Activated CD4-positive, alpha-beta T cell treated with anti-CD3 and anti-CD28 coated beads, Interleukin-2, amount 50 U/mL, for 48 hours (primary cell): ENCODE measurements at places on chromosomes 13 and 19.

DNA sequence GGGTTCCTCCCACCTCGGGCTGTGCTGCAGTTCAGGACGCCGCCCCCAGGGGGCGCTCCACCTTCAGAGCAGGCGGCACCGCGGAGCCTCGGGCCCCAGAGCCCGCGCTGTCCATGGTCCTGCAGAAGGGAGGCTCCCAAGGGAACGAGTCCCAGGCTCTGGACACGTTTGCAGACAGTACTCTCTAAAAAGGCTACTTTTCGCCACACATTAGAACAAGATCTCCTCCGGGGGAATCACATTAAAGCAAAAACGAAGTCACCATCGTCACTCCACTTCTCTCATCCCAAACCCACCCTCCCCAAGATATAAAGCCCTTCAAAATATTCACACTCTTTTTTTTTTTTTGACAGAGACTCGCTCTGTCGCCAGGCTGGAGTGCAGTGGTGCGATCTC is 4.6 kb upstream of the SIGLEC10 start:
- peak; percentile 96 for DNase-seq

- DNase-seq: no peak
Observed at GRCh38 chr13:34805347-34805746, 136.7 kb upstream of the NBEA start.

DNA sequence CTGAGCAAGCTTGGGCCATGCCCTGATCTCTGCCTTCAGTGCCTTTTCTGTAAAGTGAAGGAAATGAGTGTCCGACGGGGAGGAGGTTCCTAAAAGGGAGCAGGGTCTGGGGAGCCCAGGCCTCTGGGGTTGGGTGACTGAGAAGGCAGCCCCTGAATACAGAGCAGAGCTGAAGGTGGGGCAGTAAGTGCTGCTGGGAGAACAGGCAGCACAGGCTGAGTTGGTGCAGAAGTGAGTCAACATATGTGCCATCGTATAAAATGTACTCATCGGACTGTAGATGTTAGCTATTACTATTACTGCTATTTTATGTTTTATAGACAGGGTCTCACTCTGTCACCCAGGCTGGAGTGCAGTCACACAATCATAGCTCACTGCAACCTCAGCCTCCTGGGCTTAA is 1.0 kb upstream of the HAMP start:
- no peak for DNase-seq

DNA sequence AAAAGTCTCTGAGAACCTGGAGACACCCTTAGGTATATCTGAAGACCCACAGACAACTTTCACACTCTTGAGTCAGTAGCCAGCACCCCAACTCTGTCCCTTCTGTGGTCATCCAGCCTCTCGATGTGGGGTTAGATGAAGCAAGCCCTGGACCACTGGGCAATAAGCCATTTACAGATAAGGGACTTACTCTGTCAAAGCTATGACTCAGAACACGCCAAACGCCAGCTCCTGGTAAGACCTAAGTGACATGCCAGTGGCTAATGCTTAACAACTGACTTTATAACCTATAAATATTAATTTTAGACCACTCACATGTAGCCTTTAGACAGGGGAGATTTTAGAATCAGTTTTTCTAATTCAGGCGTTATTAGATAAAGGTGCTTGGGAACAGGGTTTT is 85.7 kb downstream of the SHISA2 start:
- no peak for DNase-seq

- no peak for DNase-seq
Observed at GRCh38 chr13:21619633-21620220, 15.8 kb upstream of the MICU2 start.

DNA sequence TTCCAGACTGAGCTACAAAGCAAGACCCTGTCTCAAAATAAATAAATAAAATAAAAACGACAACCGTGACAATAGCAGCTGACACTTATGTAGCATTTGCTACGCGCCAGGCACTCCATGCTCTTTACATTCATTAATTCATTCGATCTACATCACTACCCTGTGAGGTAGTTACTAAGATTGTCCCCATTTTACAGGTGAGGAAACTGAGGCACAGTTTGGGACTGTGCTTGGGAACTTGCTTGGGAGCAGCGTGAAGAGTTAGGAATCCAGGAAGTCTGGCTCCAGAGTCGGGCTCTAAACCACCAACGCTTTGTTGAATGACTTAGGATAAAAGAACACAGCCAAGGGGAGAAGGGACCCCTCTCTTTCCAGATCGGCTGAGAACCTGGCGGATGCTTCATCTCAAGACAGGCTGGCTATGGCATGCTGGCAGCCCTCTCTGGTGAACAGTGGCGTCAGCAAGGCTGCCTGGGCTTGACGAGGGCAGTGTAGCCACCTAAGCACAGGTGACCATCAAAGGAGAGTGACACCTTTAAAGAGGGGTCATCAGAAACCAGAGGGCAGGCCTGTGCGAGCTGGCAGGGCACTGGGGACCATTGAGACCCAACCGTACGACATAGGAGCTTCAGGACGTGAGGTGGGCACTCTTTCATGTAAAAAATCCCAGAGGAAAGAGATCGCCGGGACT is 591 bp downstream of the DOHH start:
- DNase-seq: no peak

DNA sequence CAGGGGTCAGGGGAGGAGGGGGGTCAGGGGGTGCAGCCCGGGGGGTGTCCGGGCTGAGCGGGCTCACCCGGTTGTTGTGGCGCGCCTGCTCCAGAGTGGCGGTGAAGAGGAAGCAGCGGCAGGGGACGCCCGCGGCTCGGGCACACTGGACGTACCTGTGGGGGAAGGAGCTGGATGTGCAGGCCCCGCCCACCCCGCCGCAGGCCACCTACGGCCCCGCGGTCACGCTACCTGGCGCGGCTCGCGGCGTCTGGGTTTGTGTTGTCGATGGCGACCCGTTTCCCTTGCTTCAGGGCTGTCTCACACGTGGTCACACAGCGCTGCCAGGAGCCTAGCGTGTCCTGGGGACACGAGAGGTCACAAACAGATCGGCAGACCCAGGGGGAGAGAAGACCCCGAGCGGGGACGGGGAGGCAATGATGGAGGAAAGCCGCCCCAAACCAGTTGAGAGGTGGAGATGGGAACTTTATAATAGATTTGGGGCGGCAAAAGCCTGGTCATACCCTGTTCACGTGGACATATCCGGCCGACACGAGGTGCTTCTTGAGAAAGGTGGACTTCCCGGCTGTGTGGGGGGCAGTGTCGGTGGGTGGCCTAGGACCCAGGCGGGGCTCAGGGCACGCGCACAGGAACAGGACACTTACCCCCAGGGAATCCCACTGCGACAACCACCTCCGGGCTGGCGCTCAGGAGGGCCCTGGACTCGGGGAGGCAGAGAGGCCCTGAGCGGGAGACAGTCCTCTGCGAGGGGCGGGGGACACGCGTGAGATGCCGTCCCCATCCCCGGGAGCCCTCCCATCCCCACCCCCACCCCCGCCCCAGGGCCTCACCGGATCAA is 5.6 kb downstream of the PNKP start:
- DNase-seq: no peak

GRCh38 chr19:49455773-49456172 is 2.7 kb downstream of the ALDH16A1 start:
- DNase-seq: no peak

- DNase-seq: peak; percentile 80
Observed at GRCh38 chr19:46728693-46729339, 11.9 kb upstream of the PRKD2 start.

- DNase-seq: no peak
Observed at GRCh38 chr13:95494082-95494681, 58.3 kb upstream of the CLDN10 start.

DNA sequence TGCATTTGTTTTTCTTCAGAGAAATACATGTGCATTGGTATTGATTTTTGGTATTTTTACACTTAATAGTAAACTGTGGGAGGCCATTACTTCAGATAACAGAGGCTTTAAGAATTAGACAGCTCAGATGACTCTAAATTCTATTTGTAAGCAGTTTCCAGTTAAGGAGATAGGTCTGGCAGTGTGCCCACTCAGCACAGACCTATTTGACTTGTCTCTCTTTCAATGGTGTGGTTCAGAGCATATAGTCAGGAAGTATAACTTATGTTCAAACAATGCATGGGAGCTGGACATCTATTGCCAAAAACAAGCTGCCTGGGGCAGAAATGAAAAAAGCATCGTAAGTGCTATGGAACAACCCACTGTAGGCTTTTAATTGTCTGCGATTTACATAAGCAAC is 370.7 kb downstream of the HS6ST3 start:
- DNase-seq: no peak

DNA sequence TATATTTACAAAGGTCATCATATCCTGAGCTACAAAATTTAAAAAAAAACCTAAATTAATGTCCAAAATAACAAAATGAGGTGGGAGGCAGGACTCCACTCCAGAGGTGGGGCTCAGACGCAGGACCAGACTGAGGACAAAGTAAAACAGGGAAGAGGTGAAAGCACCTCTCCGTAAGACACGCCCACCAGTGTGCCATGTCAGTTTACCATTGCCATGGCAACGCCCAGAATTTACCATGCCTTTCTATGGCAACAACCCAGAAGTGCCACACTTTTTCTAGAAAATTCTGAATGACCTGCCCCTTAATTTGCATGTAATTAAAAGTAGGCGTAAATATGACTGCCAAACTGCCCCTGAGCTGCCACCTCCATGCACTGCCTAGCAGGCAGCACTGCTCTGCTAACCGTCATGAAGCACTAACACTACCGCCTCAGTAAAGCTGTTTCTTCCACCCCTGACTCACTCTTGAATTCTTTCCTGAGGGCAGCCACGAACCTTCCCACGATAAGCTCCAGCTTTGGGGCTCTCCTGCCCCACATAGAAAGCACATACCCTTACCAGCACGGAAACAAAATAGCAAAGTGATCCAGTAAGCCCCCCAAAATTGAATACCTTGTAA is 22.3 kb upstream of the PDCD5 start:
- no peak for DNase-seq

DNA sequence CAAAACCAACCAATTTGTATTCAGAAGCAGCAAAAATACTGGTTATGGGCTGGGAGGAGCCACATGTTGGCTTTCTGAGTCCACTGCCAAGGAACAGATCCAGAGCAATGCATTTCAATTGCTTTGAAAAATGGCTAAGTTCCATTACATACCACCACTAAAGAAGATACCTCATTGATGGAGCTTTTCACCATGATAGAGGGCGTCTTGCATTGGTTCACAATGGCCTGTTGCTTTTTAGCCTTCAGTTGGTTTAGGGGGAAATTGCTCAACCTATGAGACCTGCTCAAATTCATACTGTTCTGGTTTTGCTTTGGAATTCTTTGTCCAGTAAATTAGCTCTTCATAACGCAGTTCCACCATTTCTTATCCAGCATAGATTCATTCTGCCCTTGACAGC is 21.2 kb upstream of the CPB2 start:
- DNase-seq: no peak

DNA sequence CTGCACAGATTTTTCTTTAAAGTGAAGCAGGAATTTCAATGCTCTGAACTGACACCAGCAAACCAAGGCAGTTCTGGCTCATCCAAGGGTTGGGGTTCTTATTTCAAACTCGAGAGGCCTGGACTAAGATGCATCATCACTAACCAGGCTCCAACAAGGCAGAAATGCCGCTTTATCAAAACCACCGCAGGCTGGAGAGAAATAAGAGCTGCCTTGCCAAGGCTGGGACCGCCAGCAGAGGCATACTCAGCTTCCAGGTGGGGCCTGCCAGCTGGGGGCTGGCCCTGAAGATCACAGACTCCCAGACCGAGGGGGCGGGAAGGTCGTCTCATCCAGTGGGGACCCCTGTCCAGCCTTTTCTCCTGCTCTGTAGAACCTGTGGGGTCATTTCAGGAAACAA is 37.4 kb upstream of the GAS6 start:
- DNase-seq: no peak

DNA sequence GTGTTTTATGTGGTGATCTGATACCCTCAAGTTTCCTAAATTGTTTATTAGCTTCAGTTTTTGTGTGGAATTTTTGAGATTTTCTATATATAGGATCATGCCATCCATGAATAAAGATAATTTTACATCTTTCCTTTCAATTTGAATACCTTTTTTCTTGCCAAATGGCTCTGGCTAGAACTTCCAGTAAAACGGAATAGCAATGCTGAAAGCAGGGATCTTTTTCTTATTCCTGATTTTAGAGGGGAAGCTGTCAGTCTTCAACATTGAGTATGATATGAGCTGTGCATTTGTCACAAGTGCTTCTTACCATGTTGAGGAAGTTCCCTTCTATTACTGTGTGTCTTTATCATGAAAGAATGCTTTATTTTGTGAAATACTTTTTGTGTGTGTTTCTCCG is 618.8 kb downstream of the FGF9 start:
- DNase-seq: no peak

GRCh38 chr19:20182222-20182785 is 15.3 kb downstream of the ZNF486 start:
- no peak for DNase-seq
